Neural crest cell (in vitro differentiated cells): ENCODE measurements at places on chromosomes 7 and 10. TPM values are rescaled to one million over a fixed set of nuclear protein-coding genes. Genes with fewer than 3 reads are reported as not detected.

GRCh38 chr7:28195910-28196620, 15.5 kb upstream of the JAZF1 start:
- H3K27me3 ChIP-seq = peaks cover 15% of the 10 kb centered on the region
- DNase-seq = no peak
- H3K36me3 ChIP-seq = no peaks in the 10 kb centered on the region
- H3K4me1 ChIP-seq = peaks cover 9% of the 10 kb centered on the region
- H3K4me3 ChIP-seq = no peak overlapping the region

GRCh38 chr7:49635800-49636199, 137.6 kb upstream of the VWC2 start:
- H3K27me3 ChIP-seq = peaks cover 4% of the 10 kb centered on the region
- no peak for DNase-seq
- H3K27ac ChIP-seq = no peak overlapping the region
- H3K4me1 ChIP-seq = no peaks in the 10 kb centered on the region

GRCh38 chr10:133420028-133420427, 4.4 kb downstream of the SPRN start:
- H3K4me1 ChIP-seq = no peaks in the 10 kb centered on the region
- peaks cover 27% of the 10 kb centered on the region for H3K27me3 ChIP-seq
- no peak overlapping the region for H3K27ac ChIP-seq
- DNase-seq = no peak
- H3K4me3 ChIP-seq = no peak overlapping the region
- peaks cover 17% of the 10 kb centered on the region for H3K36me3 ChIP-seq

PRR15 gene
- 0.41 TPM in 1 of 2 replicates, not detected in the other for total RNA-seq
